ENCODE measurements at places on chromosomes 16 and 17.

DNA sequence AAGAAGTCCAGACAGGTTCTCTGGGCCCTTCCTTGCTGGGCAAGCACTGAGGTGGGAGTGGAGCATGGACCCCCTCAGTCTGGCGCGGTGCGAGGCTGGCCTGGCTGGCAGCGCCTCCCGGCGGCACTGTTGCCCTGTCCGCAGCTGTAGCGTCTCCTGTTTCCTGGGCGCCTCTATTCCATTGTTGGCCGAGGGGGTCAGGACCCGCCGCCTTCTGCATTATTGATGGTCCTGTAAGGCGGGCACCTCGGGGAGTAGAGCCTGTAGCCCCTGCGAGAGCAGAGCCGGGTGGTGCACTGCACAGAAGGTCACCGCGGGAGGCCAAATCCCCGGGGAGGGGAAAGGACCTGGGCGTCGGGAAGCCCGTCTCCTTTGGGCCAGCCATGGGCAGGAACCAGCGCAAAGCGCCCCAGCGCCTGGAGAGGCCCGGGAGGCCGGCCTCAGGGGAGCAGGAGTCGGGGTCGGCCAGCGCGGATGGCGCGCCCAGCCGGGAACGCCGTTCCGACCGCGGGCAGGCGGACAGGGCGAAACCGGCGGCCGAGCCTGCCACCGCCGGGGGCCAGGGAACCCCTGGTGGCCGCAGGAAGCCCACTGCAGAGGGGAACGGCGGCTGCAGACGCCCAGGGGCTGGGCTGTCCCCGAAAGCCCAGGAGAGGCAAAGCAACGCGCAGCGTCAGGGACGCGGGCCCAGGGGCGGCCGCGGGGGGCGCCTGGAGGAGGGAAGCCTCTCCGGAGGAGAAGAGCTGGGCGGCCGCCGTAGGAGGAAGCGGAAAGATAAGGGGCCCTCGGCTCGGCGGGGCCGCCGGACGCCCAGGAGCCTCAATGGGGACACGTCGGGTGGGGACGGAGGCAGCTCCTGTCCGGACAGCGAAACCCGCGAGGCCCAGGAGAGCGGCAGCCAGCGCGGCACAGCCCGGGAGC is at the start of gene MYO15B:
Gene MYO15B (plus strand): TSS at position 126 of the 921 bp plus-strand sequence. CDS start 258 bp downstream, at position 384.
- DNase-seq, result peak; percentile 29

GRCh38 chr17:68737761-68738443 is 136.7 kb upstream of the FAM20A start:
- DNase-seq, result no peak

DNA sequence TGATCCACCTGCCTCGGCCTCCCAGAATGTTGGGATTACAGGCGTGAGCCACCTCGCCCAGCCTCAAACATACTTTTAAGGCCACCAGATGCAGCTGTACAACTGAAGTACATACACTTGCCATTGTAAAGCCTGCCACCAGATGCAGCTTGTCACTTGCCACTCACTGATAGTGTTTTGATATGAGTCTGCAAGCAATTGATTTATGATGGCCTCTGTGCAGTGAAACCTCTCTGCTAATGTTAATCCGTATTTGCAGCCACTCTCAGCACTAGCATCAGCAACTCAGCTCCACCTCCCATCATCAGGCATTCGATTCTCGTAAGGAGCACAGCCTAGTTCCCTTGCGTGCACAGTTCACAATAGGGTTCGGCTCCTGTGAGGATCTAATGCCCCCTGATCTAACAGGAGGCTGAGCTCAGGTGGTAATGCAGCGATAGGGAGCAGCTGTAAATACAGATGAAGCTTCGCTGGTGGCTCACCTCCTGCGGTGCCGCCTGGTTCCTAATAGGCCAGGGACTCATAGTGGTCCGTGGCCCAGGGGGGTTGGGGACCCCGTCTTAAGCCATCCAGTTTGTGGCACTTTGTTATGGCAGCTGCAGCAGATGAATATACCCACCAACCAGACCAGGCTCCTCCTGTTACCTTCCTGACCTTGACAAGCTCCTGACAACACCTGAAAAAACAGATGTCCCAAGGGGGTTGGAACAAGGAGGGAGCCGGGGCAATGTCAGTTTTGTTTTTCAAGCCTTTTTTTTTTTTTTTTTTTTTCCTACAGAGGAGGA is 1.3 kb upstream of the HERPUD1 start:
- no peak for DNase-seq

GRCh38 chr17:50830352-50830751 is 5.0 kb upstream of the WFIKKN2 start:
- DNase-seq, result no peak

DNA sequence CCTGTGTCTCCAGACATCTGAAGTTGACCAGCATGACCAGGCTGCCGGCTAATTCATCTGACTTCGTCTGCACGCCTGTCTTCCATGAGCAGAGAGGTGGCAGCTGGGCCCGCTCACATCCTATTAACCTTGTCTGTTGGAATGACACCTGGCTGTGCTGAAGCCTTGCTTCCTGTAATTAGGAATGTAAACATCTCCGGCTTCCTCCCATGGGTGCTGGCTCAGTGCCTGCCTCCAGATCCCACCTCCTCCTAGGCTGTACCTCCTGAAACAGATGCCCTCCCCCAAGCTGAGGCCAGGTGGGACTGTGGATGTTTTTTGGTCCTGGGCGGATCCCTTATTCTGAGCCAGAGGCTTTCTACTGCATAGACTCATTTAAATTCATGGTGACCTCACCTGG is 296.3 kb downstream of the HS3ST4 start:
- no peak for DNase-seq

GRCh38 chr16:85675251-85675874 is 13.4 kb downstream of the GINS2 start:
- no peak for DNase-seq

DNA sequence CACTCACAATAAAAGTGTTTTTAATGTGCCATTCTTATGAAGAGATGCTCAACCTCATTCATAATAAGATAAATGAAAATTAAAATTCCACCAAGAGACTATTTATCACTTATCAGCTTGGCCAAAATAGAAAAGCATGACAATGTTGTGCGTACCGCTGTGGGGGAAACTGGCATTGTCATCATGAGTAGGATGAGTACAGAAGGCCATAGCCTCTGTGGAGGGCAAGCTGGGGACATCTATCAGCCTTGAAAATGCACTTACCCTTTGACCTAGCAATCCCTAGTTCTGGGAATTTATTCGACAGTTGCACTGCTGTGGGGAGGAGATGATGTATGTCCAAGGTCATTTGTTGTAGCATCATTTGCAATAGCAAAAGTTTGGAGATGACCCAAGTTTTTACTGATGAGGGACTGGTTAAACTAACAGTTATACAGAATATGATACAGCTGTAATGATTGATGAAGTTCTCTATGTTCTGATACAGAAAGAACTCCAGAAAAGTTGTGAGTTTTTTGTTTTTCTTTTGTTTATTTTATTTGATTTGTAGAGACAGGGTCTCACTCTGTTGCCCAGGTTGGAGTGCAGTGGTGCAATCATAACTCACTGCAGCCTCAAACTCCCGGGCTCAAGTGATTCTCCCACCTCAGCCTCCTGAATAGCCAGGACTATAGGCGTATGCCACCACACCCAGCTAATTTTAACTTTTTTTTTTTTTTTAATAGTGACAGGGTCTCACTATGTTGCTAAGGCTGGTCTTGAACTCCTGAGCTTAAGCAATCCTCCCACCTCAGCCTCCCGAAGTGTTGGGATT is 13.7 kb upstream of the PRKCB start:
- DNase-seq, result no peak

- DNase-seq, result no peak
Observed at GRCh38 chr17:81453712-81454111, 58.5 kb downstream of the BAHCC1 start.

DNA sequence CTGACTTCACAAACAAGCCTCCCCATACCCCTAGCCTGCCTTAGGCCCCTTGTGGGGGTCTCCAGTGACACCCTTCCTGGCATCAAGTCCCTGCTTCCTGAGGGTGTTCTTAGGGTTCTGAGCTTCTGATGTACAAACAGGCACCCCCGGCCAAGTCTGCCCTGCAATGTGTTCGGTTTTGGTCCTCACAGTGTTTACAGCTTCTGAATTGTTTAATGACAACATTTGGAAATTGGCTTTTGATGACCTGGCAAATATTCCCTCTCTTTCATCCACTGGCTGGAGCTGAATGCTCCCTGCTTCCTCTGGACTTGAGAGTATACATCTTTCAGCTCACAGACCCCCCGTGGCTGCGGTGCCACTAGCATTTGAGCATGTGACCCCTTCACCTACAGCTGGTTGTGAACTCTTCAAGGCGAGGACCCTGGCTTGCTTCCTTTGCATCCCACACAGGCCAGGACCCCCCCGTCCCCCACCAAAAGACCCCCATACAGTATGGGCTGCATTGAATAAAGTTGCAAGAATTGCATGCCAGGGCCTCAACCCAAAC is 180.8 kb downstream of the KATNIP start:
- no peak for DNase-seq

GRCh38 chr17:17252149-17252661 is 15.2 kb upstream of the FLCN start:
- DNase-seq, result no peak

- DNase-seq, result no peak
Observed at GRCh38 chr16:87816507-87817100, 50.8 kb upstream of the KLHDC4 start.

- DNase-seq, result no peak
Observed at GRCh38 chr16:53986793-53987192, 282.8 kb downstream of the FTO start.

DNA sequence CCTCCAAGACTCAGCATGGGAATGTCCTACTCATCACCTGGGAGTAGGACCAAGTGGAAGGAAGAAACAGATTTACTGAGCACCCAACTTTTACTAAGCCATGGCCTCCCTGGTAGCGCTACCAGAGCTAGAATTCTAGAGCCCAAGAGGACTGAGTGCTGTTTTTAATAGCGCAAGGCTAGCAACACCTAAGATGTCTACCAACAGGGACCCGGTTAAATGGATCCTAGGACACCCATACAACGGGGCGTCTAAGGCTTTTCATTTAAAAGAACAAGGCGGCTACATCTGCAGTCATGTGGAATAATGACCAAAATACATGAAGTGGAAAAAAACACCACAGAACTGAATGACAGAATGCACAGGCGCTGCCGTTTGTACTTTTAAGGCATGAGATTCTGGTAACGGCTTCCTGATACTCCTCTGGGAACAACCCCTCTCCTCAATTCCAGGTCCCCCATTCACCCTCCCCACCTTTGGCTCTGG is 5.1 kb downstream of the GGA2 start:
- no peak for DNase-seq

GRCh38 chr17:74571621-74572270 is 4.4 kb upstream of the CD300H start:
- DNase-seq, result no peak

- no peak for DNase-seq
Observed at GRCh38 chr17:81572563-81573168, 20.5 kb upstream of the FAAP100 start.

DNA sequence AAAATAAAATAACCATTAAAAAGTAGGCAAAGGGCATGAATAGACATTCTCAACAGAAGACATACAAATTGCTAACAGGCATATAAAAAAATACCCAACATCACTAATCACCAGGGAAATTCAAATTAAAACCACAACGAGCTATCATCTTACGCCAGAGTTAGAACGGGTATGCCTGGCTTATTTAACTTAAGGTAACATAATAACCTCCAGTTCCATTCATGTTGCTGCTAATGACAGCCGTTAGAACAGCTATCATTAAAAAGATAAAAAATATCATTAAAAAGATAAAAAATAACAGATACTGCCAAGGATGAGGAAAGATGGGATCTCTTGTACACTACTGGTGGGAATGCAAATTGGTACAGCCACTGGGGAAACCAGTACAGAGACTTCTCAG is 89.3 kb downstream of the GAS7 start:
- DNase-seq, result no peak

GRCh38 chr17:34151102-34151501 is 104.0 kb upstream of the CCL2 start:
- DNase-seq, result no peak

DNA sequence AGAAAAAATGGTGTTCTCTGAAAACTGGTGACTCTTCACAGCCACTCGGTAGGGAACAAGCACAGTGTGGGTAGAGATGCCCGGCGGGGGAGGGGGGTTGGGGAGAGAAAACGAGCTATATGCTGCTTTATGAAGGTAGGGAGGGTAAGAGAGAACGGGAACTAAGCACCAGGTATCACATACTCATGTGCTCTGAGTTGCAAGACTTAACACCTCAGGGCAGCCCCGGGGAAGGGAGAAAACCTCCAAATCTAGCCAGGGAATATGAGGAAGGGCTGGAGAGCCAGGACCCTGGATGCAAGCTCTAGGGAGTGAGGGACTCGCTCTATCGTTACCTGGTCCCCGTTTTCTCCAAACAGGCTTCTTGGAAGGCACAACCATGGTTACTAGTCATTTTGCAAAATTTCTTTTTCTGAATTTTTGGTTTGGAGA is 35.3 kb downstream of the HIC1 start:
- no peak for DNase-seq

- DNase-seq, result peak; percentile 49
Observed at GRCh38 chr16:6483469-6484033, 849.1 kb upstream of the RBFOX1 start.

- no peak for DNase-seq
Observed at GRCh38 chr17:47317119-47317518, 6.6 kb upstream of the EFCAB13 start.

- DNase-seq, result no peak
Observed at GRCh38 chr17:81002409-81003361, 11.0 kb downstream of the CHMP6 start.

- DNase-seq, result no peak
Observed at GRCh38 chr16:30340621-30341020, 14.5 kb downstream of the CD2BP2 start.

DNA sequence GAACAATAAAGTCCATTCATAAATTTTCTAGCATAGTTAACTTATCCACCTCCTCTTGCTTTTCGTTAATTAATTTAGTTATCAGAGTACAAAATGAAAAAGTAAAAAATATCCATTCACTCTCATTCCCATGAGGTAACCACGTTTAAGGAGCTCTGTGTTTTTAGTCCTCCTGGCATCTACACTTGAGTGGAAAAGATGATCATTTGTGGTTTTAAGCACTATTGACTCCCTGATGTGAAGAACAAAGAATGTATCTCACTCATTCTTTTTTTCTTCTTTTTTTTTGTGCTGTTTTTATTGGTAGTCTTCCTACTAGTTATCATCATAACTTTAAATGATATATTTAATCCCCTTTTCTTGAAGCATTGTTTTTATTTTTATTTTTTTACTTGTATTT is 26.1 kb downstream of the QPRT start:
- DNase-seq, result no peak

GRCh38 chr16:53953336-53953735 is 249.4 kb downstream of the FTO start:
- DNase-seq, result no peak

- no peak for DNase-seq
Observed at GRCh38 chr16:84648595-84649510, 542 bp downstream of the KLHL36 start.

GRCh38 chr16:82082543-82083244 is 47.6 kb downstream of the HSD17B2 start:
- no peak for DNase-seq

DNA sequence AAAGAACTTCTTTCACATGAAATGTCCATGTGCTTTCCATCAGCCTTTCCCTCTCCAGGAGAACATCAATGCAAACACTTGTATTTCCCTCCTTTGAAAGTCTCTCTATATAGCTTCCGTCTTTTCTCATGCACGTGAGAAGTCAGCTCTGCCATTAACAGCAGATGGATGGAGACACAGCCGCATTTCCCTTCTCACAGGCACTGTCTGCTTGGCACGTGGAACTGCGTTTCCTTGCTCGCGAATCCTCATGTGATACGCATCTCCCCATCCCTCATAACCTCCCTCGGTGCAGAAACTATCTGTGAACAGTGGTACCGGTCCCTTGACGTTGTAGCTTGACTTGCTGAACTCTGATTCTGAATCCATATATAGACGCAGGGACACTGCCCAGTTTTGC is 717.0 kb upstream of the RBFOX1 start:
- DNase-seq, result no peak
